ENCODE measurements at places on chromosomes 1 and 21.

GRCh38 chr1:92184632-92185031 is 33.1 kb upstream of the C1orf146 start:
- no peak for DNase-seq

GRCh38 chr1:115652236-115652788 is 10.5 kb downstream of the VANGL1 start:
- no peak for DNase-seq

GRCh38 chr1:56477164-56478111 is 101.9 kb downstream of the PLPP3 start:
- DNase-seq: no peak

- DNase-seq: no peak
Observed at GRCh38 chr1:14507262-14507661, 91.2 kb upstream of the KAZN start.

DNA sequence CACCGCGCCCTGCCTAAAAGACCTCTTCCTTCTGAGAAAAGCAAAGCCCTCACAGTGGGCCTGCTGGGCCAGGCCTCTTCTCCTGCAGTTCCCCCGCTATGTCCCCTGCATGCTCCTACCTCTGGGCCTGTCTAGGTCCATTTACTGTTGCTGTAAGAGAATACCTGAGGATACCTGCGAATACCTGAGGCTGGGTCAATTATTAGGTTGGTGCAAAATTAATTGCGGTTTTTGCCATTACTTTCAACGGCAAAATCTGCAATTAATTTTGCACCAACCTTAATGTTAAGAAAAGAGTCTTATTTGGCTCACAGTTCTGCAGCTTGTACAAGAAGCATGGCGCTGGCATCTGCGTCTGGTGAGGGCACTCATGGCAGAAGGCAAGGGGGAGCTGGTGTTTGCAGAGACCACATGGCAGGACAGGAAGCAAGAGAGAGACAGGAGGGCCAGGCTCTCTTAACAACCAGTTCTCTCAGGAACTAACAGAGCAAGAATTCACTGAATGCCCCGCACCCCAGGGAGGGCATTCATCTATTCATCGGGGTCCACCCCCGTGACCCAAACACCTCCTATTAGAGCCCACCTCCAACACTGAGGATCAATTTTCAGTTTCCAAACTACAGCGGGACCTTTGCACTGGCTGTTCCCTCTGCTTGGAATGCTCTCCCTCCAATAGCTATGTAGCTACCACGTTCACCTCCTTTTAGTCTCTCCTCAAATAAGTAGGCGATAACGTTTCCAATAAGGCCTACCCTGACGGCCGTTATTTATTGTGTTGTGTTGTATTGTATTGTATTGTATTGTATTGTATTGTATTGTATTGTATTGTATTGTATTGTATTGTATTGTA is 9.6 kb upstream of the UTS2 start:
- no peak for DNase-seq

DNA sequence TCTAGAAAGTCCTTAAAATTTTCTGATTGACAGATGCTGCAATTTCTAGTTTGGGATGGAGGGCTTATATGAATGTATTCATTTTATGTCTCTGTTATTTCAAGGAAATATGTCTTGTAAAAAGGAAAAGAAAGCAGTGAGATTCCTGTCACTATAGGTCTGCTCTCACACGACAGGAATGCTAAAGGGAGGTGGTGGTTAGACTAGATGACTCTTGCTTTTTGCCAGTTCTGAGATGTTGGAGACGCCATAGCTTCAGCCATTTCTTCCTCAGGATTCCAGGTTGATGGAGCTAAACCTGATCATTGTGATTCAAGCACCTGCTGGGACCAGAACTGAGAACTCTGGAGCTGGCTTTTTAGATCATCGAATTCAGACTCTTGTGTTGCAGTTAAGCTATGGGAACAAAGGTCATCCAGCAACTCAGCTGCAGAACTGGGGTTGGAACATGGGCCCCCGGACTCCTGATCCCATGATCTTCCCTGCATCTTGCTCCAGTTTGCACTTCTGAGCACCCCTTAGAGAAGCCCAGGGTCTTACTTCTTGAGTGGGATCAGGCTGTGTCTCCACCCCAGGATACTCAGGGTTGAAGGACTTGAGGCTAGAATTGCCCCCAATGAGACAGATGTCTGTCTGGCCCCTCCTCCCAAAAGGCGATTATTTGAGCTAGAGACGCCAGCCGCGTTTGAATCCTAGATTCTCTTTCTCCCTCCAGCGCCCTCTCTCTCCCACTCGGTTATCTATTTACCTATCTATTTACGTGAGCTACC is 46.7 kb upstream of the FOXO6 start:
- DNase-seq: no peak

Data from CD4-positive, alpha-beta T cell treated with Interleukin-1 beta for 1 hour (primary cell).